ENCODE measurements at places on chromosomes 3 and 15.

- no peak for DNase-seq
These were observed 154.1 kb upstream of the GOLIM4 start for GRCh38 chr3:168249550-168250414.

- no peak for DNase-seq
These were observed 29.8 kb upstream of the EPHB3 start for GRCh38 chr3:184531626-184532280.

GRCh38 chr3:21237638-21238037, 513.4 kb downstream of the ZNF385D start:
- DNase-seq = no peak

DNA sequence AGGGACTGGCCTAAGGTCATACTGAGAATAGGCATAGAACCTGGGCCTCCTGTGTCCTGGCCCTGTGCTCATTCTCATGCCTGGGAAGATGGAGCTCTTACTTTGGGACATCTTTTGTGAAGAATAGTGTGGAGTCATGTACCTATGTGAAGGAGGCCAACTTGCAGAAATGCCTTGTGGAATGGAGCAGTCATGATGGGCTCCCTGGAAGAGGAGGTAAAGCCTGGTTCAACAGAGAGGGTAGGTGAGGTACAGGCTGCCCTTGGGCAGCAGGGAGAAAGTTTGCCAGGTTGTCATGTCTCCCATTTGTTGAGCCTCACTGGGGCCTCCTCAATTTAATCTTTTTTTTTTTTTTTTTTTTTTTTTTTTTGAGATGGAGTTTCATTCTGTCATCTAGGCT, 18.1 kb downstream of the MAPKAPK3 start:
- no peak for DNase-seq

DNA sequence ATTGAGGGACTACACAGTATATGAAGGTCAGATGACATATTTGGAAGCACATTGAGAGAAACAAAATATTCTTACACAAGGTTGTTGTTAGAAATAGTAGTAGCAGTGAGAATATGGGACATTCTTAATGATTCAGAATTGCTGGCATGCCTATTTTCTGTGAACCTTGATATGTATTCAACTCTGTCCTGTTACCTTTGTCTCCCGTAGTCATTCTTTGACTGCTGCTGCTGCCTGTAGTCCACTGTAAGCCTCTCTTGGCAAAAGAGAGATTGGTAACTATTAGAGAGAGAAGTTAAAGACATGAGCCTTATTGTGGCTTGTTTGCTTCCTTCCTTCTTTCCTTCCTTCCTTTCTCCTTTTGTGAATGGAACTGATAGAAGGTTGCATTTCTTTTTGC, 64.5 kb downstream of the TCF12 start:
- DNase-seq = no peak

DNA sequence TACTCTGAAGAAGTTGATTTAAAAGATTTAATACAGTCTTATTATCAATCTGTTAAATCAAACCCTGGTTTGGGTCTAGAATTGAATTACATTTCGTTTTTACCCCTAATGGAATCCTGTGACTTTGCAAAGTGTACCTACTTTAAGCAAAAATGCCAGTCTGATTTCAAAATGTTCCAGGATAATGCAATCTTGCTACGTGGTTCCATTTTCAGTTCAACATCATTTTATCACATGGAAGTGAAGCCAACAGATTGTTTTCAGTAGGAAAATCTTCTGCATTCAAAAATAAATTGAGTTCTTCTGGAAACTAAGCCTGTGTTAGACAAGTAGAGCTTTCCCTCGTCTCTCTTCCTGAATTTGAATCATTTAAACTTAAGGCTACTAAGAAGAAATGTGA, 356.4 kb downstream of the CHST2 start:
- DNase-seq = no peak

DNA sequence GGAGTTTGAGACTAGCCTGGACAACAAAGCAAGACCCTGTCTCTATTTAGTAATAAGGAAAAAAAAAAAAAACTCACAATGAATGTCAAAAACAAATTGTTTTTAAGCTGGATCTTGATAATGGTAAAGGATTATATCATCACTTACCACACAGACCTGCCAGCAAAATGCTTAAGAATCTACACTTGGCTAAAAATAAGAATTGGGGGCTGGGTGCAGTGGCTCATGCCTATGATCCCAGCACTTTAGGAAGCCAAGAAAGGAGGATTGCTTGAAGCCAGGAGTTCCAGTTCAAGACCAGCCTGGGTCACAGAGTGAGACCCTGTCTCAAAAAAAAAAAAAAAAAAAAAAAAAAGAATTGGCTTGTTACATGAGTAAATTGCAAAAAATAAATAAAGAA, 31.0 kb downstream of the ACAP2 start:
- no peak for DNase-seq

DNA sequence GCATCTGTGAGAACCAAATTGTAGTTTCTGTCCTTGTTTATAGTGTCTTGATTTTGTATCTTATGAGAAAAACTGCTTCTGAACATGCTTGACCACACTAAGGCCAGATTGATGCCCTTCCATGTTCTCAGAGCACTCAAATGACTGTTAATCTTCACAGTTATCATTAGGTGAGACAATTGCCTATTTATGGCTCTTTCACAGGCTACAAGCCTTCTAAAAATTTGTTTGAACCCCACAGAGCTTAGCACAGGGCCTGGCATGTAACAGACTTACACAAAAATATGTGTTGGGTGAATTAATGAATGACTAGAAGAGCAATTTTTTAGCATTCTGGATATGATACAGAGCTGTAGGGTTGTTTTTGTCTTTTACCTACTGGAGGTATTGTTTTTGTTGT, 43.1 kb downstream of the BTLA start:
- DNase-seq = no peak

GRCh38 chr15:23645371-23646164, 2.1 kb downstream of the MAGEL2 start:
- DNase-seq = no peak

- DNase-seq = no peak
These were observed 451.1 kb upstream of the ATP11B start for GRCh38 chr3:182342252-182342651.

- DNase-seq = no peak
These were observed 43.3 kb downstream of the GABRB3 start for GRCh38 chr15:26729581-26729980.

GRCh38 chr3:179451265-179452175, at the start of gene GNB4:
GNB4 (minus strand) TSS chr3:179451470; CDS start chr3:179426200, 25,270 bp downstream.
- no peak for DNase-seq

DNA sequence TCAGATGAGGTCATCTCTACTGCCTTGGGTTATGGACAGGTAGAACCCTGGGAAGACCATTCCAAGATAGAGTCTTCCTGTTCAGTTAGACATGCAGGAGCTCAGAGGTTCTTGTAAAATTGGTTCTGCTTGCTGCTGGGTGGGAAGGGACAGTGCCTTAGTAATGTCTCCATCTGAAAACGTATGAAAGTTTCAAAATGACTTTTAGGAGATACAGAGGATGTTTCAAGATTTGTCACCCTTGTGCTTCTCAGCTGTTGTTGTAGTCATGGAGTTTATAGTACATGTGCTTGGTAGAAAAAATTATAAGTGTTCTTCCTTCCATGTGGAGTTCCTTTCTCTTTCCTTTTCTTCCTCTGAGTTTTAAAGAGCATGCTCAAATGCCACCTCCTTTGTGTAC, 885.2 kb upstream of the CFAP20DC start:
- no peak for DNase-seq

DNA sequence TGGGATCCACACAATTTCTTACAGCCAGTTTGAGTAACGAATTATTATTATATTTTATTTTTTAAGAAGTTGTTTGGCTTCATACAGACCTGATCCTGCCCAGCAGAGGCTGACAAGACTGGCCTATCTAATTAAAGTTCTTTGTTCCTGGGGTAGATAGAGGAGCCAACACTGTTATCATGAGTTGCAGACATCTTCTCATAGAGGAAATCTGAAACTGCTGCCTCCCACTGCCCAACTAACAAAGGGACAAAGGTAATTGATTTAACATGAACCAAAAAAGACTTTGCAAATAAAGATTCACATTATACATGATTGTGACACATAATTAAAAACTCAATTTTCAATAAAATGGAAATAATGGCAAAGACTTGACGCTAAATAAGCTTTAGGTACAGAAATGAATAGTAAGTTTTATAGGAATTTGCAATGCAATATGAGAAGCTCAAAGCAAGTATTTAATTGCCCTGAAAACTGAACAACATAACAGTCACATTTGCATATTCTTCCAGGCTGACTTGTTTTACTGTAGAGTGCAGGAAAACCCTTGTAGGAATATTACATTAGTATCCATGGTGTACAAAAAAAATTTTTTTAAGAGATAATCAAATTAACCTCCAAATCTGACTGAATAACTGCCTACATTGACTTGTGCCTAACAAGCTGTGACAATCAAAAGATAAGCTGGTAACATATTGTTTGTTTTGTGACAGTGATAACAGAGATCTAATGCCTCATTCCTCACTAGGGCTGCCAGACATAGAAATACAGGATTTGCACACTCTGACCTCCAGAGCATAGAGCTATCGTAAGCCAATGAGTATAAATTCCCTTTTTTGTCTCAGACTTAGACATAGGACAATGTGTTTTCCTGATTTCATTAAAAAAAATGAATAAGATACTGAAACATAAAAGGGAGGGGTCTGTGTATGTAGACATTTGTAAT, 273.2 kb downstream of the MFSD1 start:
- DNase-seq = no peak

- DNase-seq = no peak
These were observed 27.6 kb upstream of the FAM3D start for GRCh38 chr3:58693940-58694850.

DNA sequence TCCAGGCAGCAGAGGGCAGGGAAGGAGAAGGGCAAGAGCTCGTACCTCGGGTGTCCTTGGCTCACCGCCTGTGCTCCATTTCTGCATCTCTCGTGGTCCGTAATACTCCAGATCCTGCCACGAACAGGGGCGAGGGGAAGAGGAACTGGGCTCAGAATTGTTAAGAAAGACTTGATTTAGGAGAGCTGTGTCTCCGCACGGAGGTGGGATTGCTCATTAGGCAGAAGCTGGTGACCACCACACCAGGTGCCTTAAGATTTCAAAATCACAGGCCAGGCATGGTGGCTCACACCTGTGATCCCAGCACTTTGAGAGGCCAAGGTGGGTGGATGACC, 37.2 kb upstream of the BDH1 start:
- DNase-seq = no peak

DNA sequence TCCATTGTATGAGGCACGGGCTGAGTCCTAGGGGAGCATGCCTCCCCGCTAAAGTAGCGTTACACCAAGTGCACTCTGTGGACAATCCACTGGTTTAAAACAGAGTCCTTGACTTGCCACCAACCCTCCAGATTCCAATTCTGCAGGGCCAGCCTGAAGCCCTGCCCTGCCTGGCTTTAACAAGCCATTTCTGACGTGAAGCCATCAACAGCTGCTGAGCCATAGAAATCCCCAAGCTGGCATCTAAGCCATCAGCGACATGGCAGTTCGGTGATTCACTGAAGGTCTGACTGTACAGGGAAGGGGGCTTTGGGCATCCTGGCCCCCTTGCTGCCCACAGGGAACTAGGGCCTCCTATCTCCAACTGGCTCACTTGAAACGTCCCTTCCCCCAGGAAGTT, 265.7 kb downstream of the UACA start:
- DNase-seq = no peak

DNA sequence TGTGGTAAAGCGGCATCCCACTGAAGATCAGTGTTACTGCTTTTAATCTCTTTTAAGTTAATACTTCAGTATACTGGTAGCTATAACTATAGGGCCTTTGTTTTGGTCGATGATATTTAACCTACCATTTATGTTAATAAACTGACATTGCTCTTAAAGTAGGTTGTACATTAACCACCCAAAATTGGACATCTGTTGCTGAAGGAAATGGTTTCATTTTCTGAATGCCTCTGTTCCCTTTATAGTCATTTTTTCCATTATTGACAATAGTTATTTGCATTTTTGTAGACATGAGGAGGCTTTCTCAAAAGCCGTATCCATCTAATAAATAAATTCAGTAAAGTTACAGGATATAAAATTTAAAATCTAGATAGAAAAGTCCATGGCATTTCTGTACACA, 252.4 kb upstream of the UBE2E1 start:
- no peak for DNase-seq

DNA sequence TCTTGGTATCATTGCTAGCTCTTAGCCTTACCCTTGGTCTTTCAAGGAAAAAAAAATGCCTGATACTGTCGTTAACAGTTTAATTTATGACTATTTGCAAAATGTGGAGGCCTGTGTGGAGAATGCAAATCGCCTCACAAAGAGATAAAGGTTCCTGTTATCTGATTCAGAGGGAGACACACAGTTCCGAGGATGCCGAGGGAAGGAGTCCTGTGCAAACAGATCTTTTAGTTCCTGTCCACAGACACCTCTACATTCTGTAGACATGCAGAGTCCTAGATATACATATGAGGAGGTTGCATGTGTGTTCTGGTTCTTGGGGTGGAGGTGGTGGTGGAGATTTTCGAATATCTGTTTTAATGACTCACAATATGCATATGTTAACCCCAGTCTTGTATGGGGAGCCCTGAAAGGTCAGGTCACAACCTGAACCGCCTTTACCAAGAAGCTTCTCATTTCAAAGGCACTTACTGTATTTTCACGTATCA, 5.7 kb downstream of the NR2F2 start:
- no peak for DNase-seq

- DNase-seq = peak; percentile 39
These were observed at the start of gene PARP14 for GRCh38 chr3:122680475-122681283. PARP14 (plus strand) TSS chr3:122680839; CDS start chr3:122680884, 45 bp downstream.

DNA sequence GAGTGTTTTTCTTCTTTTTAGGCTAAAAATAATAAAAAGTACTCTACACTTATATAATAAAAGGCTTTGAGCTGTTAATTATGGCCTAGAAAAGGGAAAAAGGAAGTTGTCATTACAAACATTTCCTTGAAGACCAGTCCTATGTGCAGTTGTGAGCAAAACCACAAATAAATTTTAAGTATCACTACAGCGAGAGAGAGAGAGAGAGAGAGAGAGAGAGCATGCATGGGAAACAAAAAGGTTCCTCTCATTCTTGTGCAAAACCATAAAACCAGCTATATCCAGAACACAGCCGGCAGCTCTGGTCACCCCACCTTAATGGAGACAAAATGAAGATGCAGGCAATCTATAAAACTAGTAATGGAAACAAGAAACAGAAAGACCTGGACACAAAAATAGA, 33.6 kb downstream of the HEG1 start:
- no peak for DNase-seq

DNA sequence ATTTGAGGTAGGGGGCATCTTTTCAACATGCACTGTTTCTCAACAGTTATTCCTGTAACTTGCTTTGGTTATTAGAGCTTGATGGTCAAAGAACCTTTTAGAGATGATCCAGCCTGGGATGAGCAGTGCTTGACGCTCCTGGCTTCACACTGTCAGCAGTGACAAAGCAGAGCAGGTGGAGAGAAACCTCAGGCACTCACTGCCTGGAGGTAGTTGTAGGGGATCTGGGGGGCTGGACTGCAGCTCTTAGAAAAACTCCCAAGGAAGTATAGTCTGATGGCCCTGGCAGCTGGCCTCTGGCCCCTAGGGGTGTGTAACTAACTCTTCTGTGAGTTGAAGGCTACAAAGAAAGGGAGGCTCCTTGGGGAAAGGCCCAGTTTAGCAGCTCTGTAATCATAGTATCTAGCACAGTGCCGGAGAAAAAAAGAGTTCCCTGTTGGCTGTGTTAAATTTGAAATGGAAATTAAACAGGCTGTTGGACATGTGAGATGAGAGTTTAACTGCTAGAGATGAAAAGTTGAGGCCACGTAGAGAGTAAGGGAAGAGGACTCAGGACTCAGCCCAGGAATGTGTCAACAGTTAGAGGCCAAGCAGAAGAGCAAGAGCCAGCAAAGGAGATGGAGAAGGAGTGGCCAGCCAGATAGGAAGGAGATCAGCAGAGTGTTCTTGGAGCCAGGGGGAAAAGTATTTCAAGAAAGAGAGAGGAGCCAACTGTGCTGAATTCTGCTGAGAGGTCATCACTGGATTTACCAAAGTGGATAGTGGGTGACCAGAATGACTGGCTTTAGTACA, 14.2 kb downstream of the OXNAD1 start:
- DNase-seq = no peak
